ENCODE measurements at places on chromosomes 7 and 10. TPM values are rescaled to one million over a fixed set of nuclear protein-coding genes. Genes with fewer than 3 reads are reported as not detected.

DNA sequence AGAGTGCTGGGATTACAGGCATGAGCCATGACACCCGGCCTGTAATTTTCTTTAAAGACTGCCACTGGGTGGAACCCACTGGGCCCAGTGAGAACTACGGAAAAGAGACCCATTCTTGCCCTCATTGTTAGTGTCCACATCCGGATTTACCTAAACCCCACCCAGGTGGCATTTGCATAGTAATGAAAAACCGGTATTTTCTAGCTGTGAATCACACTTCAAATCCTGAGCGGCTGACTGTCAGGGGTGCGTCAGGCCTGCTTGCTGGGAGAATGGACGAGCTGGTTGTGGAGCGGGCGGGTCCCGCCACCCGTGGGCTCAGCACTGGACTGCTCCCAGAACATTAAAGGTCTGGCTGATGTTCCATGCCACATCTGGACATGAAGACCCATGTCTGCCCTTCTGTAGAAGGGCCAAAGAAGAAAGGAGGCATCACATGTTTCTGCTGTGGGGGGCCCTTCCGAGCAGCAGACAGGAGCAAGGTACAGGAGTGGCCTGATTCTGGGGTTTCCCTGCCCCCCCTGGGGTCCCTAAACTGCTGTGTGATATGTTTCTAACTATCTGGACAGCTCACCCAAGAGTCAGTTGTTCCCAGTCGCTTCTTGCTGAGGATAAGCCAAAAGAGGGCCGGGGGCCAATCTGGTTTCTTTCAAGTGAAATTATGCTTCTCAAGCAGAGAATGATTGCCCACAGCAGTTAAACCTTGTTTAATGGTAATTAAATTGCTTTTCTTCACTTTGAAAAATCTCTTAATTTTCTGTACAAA, 46.4 kb downstream of the KIAA1217 start:
- no peak for DNase-seq

- no peak for DNase-seq
Measured at GRCh38 chr7:41881331-41882130, 178.6 kb upstream of the INHBA start.

- DNase-seq: no peak
Measured at GRCh38 chr7:124403587-124403986, 362.0 kb downstream of the GPR37 start.

- DNase-seq: no peak
Measured at GRCh38 chr10:661597-662222, 27.8 kb downstream of the DIP2C start.

DNA sequence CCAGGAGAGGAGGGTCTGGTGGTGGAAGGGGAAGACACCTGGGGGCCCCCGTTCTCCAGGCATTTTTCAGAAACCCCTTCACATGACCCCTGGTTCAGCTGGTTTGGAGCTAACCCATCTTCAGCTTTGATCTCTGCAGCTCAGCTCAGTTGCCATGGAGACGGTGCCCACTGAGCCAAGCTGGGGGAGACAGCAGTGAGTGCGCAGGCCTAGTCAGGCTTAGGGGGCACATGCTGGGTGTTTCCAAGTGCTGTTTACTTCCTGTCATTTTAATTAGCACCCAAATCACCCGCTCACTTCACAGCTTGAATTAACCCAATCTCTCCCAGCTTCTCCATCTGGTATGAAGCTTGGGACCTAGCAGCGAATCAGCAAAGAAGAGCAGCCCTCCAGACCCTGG, 9.0 kb downstream of the SPOCK2 start:
- DNase-seq: no peak

DNA sequence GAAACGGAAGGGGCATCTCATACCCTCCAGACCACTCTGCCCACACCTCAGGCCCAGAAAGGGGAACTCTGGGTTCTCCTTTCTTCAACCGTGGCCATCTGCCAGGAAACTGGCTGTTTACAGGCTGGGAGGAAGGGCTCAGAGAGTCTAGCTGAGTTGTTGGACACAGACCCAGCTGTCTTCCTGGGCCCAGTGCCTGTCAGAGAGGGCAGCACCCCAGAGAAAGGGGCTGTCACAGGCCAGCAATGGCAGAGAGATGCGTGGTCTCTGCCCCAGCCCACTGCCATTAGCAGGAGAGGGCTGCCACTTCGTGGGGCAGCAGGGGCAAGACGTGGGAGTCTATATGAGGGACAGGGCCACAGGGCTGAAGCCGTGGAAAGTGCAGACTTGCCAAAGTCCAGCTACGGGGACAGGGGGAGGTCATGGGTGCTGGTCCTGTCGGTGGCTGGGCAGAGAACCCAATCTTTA, 11.0 kb downstream of the GRID1 start:
- no peak for DNase-seq

DNA sequence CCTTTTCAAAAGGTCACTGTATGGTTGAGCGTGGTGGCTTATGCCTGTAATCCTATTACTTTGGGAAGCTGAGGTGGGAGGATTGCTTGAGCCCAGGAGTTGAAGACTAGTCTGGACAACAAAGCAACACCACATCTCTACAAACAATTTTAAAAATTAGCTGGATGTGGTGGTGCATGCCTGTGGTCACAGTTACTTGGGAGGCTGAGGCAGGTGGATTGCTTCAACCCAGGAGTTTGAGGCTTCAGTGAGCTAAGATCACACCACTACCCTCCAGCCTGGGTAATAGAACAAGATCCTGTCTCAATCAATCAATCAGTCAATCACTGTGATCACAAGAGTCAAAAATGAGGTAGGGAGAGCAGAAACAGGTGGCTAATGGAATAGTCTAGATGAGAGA, 97.0 kb downstream of the SUGCT start:
- DNase-seq: no peak

DNA sequence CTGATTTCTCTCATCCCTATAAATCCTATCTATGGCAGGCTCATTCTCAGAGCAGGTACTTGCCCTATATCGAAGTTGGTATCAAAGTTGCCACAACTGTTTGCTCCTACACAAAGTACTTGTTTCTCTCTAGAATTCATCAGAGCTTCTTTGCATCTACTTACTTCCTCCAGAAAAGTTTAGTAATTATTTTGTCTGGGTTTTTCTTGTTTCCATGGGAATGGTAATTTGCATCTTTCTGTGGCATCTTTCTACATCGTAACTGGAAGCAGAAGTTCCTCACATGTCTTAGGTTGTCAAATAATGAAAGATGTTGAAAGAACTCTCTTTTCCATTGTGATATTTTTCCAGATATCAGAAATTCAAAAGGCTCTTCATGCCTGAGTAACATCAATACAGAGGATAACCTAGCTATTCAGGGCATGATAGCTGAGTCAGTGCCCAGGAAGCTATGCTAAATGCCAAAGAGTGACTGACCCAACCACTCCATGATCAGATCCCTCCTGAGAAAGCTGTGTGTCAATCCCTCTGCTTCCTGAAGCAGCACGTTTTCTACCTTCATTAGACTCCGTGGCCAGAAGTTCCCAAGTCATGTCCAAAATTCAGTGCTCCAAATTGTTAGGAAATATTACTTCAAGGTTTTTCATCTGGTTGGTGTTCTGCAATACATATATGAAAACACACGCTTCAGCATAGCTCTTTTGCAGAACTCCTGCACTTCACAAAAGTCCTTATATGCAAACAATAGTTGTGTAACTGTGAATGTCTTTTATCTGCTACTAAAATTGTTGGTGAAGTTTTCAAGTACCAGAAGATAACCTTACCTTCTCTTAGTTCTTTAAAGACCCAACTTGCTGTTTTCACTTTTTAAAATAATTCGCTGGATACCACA, 216.5 kb downstream of the VTI1A start:
- DNase-seq: no peak

GRCh38 chr7:18117482-18117881, 89.8 kb upstream of the PRPS1L1 start:
- DNase-seq: no peak

Gene LRGUK
- polyA plus RNA-seq: 0.10 TPM

DNA sequence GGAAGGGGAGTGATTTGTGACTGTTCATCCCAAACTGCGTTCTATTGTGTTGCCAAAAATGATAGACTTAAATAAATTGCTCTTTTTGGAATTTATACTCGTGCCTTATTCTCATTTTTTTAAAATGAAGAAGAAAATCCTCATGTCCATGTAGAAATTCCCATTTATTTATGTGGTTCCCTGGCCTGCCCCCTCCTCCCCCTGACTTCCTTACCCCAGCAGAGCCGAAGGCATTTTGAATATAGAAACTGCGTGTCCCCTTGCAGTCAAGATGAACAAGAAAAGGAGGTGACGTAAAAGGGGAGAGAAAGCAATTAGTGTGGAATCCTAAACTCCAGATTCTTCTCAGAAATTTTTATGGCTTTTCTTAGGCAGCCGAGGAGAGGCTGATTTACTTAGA, 126.1 kb downstream of the FAM204A start:
- no peak for DNase-seq

All from endothelial cell of umbilical vein (primary cell).